ENCODE measurements at places on chromosomes 6 and 20. TPM values are rescaled to one million over a fixed set of nuclear protein-coding genes. Genes with fewer than 3 reads are reported as not detected.

DUSP15 gene
- 0.26 TPM for total RNA-seq

MCCD1 gene
- not detected for total RNA-seq

DNA sequence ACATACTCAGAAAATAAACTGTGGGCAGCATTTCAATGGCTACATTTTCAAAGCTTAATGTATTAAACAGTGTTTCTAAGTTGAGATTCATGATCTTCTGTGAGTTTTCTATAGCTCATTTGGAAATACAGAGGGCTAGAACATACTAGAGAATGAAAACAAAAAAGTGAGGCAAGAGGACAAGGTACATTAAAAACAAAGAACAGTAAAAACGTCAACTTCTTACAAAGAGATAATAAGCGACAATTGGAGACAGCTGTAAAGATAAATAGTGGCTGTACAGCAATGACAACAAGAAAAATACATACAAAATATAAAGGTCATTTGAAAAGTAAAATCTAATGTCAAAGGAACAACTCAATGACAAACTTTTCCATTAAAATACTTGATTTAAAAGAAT is 94.3 kb downstream of the REV3L start:
- DNase-seq = no peak

DNA sequence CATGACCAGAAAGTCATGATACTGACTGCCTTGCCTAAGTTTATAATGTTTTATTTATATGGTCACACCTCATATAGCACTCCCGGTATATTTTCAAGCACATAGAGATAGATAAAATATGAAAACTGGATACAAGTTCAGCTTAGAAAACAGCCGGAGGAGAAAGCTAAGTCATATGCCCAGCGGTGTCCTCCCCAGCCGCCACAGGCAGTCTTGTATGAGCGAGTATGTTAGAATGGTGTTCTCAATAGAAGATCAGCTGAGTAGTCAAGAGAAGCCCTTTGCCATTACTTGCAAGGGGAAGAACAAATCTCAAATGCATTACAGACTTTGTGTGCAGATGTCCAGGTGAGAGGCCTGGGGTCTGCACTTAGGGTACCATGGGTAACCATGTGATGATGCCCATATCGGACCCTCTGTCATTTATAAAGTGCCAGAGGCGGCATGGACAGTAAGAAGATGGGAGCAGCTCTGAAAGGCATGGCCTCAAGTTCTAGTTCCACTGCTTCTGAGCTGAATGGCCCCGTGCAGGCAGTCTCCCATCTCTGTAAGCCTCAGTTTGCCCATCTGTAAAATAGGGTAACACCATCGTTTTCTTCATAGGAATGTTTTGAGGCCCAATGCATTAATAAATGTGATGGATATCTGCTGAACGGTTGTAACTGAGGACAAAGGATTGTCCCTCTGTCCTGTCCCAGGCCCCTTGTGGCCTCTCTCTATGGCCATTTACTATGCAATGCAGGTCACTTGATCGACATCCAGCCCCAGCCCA is 195.7 kb upstream of the SNX9 start:
- DNase-seq = no peak

ROS1 gene
- total RNA-seq = not detected

DNA sequence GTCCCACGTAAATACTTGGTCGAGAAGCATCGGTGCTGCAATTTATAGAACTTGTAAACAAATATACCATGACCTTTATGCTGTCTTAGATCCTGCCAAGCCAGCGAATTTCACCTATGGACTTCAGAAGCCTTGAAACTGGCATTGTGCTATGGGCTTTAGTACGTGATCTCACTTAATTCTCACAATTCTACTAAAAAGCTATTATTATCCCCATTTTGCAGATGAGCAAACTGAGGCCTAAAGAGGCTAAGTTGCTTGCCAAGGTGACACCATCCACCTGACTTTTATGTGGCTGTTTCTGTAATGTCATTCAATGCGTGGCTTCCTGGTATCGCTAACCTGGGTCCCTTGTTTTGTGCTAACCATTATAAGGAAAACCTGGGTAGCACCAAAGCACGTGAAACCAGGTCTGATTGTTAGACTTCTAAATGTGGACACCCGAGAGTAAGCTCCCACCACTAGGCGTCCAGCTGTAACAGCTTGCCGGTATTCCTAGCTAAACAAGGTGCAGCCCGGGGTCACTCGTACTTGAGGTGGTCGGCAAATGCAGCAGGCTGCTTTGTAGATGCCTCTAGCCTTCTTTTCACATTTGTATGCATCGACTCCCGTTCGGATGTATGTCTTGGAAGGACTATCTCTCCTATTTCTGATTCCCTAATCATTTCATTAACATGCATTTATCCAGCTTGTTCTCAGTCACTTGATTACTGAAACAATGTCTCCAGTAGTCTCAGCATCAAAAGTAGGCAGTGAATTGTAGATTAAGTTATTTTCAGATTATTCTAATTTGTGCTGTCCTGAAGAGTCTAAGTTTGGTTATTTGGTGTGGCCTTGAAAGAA is 1.1 kb downstream of the SYNJ2 start:
- DNase-seq = no peak

OR2J3 gene
- total RNA-seq = not detected

DNA sequence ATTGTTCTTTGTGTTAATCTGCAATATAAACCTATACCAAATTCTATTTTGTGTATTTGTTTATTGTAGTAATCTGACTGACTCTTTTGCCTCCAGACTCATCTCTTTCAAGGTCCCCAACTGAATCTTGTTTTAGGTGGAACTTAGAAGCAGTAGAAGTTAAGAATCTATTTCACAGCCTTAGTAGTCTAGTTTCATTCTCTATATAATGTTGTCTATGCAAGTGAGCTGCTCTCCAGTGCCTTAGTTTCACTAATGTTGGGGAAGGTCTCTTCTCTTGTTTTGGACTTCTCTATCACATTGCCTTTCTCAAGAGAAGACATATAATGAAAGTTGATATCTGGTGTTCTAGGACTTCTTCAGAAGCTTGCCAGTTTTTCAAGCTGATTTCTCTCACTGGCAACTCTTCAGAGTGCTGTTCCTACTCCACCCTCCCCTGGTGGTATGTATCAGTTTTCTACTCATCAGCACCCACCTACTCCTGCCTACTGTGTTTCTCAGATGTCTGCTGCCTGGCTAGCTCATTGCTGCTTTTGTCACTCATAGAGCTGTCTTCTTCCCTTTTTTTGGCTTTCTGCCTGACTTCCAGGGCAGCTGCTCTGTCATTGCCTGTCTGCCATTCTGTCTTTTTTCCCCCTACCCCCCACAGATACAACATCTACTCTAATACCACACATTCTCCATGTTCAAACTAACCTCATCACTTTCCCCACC is 82.1 kb downstream of the PTPRA start:
- no peak for DNase-seq

DNA sequence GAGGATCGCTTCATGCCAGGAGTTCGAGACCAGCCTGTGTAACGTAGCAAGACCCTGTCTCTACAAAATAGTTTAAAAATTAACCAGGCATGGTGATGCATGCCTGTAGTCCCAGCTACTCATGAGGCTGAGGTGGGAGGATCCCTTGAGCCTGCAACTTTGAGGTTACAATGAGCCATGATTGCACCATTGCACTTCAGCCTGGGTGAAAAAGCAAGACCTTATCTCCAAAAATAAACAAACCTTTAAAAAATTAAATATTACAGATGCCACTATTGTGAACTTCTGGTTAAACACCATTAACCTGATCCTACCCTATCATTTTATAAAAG is 116.8 kb downstream of the ARHGAP18 start:
- no peak for DNase-seq

- DNase-seq = peak; percentile 63
Measured at GRCh38 chr6:153625089-153625488, 414.0 kb upstream of the OPRM1 start.

DNA sequence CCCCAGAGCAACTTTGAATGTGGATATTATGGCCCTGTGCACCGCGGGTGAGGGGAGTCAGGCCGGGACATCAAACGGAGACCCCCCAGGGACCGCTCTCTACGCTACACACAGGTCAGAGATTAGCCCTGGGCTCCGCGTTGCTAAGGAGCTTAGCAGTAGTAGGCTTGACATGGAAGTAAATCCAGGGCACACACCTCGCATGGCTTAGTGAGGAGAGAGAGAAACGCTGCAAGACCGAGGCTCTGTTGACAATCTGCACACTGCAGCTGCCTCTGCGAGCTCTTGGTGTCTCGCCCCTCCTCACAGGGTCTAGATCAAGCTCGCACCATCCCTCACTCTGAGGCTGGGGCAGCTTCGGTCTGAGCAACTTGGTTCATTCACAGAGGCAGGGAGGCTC is 116.1 kb upstream of the CDH4 start:
- no peak for DNase-seq

ULBP3 gene
- 3.9 TPM for total RNA-seq

TMEM200A gene
- under 0.01 TPM for total RNA-seq

DNA sequence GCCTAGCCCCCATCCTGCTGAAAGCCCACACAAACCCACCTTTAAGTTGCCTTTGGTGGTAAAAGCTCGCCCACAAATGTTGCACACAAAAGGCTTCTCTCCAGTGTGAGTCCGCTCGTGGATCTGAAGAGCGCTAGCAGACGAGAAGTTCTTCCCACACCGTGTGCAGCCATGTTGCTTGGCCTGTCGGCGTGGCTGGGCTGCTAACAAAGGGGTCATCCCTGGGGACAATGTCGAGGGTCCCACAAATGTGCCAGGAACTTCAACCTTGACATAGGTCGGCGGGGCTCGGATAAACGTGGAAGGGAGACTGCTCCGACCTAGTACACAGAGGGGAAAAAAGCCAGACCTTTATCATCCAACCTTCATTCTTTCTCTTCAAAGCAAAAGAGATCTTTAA is 13.5 kb downstream of the SALL4 start:
- DNase-seq = no peak

GRCh38 chr6:105430685-105431084 is 27.8 kb upstream of the PREP start:
- DNase-seq = no peak

GRCh38 chr6:151796842-151797530 is 10.5 kb upstream of the ESR1 start:
- no peak for DNase-seq

PARD6B gene
- 0.39 TPM for total RNA-seq
